ENCODE measurements at places on chromosomes 12 and 14.

- peak; percentile 35 for DNase-seq
These were observed 8.1 kb downstream of the LRRC43 start for GRCh38 chr12:122190842-122191668.

DNA sequence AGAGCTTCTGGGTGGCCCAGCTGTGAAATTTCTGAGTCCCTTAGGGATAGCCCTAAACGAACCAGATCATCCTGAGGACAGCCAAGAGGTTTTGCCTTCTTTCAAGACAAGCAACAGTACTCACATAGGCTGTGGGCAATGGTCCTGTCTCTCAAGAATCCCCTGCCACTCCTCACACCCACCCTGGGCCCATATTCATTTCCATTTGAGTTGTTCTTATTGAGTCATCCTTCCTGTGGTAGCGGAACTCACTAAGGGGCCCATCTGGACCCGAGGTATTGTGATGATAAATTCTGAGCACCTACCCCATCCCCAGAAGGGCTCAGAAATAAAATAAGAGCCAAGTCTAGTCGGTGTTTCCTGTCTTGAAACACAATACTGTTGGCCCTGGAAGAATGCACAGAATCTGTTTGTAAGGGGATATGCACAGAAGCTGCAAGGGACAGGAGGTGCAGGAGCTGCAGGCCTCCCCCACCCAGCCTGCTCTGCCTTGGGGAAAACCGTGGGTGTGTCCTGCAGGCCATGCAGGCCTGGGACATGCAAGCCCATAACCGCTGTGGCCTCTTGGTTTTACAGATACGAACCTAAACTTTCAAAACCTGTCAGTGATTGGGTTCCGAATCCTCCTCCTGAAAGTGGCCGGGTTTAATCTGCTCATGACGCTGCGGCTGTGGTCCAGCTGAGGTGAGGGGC lies 38.9 kb downstream of the DAD1 start:
- no peak for DNase-seq

- DNase-seq = no peak
These were observed 323.4 kb upstream of the SFSWAP start for GRCh38 chr12:131387281-131388163.

DNA sequence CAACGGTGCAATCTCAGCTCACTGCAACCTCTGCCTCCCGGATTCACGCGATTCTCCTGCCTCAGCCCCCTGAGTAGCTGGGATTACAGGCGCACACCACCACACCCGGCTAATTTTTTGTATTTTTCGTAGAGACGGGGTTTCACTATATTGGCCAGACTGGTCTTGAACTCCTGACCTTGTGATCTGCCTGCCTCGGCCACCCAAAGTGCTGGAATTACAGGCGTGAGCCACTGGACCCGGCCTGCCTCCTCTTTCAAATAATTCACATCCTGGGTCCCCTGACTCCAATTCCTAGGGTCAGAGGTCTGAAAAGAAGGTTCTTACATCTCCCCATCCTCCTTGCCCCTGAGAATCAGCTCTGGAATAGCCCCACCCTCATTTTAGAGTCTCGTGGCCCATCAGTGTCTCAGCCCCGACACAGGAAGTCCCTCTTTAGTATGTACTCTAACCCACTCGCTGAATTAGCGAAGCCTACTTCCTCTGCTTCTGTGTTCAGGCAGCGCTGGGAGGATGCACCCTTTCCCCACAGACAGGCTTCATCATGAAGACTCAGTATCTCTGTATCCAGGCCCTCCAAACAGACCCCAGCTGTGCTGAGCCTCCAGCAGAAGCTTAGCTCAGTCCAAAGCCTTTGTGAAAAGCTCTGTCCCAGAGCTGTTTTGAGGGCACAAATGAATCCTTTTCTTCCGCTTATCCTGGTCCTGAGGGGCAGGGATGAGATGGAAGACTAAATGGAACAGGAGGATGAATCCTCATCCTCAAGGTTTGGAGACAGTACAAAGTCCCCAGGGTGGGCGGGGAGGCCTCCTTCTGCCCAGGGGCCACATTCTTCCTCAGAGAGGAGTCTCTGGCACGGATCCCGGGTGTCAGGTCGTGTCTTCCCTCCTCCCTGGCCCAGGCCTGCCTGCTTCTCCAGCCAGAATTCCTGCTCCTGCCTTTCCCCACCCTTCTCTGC lies 3.5 kb downstream of the LPAR5 start:
- DNase-seq = peak; percentile 75

DNA sequence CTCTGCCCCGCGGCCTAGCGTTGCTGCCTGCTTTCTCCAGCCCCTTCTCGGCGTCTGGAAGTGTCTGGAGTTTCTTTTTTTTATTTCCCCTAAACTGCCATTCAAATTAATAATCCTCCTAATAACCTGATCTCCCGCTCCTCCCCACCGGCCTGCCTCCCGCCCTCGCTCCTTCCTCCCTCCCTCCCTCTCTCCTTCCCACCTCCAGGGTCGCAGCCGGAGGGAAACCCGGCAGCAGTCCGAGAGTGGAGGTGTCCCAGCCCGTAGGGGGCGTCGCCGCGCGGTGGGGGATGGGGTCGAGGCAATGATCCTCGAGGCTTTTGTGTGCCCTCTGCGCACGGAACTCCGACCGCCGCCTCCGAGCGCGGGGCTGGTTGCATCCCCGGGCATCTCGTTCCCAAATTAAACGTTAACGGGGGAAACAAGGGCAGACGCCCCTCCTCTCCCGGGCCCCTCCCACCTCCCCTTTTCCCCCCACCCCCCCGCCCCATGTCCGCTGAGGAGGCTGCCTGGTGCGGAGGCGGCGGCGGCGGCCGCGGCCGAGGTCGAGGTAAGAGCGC lies 1.0 kb upstream of the SOCS2 start:
- peak; percentile 35 for DNase-seq

GRCh38 chr12:52215587-52216031 lies 17.4 kb upstream of the KRT7 start:
- no peak for DNase-seq

GRCh38 chr12:27193854-27194544 lies 50.1 kb upstream of the STK38L start:
- DNase-seq = no peak

DNA sequence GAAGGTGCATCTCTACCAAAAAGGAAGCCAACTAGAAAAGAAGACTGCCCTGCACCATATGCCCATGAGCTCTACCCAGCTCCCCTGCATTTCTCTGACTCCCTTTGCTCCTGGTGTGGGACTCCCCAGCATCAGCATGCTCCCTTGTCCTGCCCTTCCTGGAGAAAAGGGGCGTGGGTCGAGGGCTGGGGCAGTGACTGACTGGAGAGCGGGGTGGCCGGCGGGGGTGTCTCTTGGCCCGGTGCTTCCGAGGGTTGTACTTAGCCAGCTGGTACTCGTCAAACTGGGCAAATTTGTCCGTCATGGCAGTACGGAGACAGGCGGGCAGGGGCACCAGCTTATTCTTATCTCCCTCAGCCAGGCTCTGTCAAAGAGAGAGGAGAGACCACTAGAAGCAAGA lies 9.8 kb downstream of the TEP1 start:
- DNase-seq = no peak

Data from Ammon's horn (tissue), 1 donor.